ENCODE measurements at places on chromosomes 7 and 10. TPM values are rescaled to one million over a fixed set of nuclear protein-coding genes. Genes with fewer than 3 reads are reported as not detected.

Gene LBX1
- not detected for total RNA-seq

Gene GFRA1
- 5.1 TPM for total RNA-seq

- no peaks in the 10 kb centered on the region for H3K36me3 ChIP-seq
- DNase-seq = no peak
- H3K27me3 ChIP-seq = peaks cover 24% of the 10 kb centered on the region
- H3K4me1 ChIP-seq = peaks cover 26% of the 10 kb centered on the region
Observed at GRCh38 chr7:87223666-87224065, 4.1 kb upstream of the TMEM243 start.

DNA sequence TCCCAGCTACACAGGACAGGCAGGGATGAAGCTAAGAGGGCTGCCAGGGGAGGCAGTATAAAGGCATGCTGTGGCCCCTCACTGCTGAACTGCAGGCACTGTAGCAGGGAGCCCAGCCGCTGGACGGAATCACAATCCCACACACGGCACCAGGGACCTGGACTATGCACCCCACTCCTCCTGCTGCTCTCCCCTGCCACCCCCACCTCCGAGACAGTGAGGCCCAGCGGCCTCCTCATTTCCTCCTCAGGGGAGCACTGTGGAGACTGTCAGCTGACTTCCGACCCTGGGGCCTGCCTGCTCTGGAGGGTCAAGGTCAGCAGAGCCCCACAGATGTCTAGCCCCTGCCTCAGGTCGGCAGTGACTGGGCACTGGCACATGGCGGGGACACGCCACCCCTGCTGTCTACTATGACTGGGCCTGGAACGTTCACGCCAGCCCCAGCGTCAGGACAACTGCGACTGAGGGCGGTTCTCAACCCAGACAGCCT is 92.7 kb downstream of the FAM53B start:
- no peak overlapping the region for H3K4me3 ChIP-seq
- no peak for DNase-seq
- H3K36me3 ChIP-seq = no peaks in the 10 kb centered on the region
- peak overlapping the region; percentile 86 for H3K27ac ChIP-seq

GRCh38 chr10:54613162-54613561 is 187.9 kb downstream of the PCDH15 start:
- no peak overlapping the region for H3K27ac ChIP-seq
- no peak overlapping the region for H3K4me3 ChIP-seq
- H3K27me3 ChIP-seq = no peaks in the 10 kb centered on the region
- no peak for DNase-seq
- no peaks in the 10 kb centered on the region for H3K36me3 ChIP-seq

Gene C10orf90
- not detected for total RNA-seq

DNA sequence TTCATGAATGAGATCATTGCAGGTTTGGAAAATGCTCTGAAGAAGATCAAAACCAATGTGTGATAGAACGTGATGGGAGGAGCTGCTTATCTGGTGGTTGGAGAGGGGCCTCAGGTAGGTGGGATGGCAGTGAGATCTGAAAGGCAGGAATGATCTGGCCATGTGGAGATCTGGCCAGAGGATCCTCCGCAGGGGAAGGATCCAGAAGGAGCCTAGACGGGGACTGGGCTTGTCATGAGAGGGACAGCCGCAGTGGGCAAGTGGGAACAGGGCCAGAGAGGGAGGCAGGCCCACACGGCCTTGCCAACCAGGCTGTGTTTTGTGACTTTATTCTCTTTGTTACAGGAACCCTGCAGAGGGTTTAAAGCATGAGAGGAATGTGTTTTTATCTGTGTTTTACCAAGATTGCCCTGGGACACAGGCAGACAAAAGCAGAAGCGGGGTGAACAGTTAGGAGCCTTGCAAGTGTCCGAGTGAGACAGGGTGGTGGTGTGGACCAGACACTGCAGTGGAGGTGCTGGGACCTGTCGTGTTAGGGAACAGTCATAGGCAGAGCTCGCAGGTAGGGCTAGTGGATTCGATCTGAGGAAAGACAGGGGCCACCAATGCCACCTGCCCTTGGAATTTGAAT is 66.6 kb downstream of the TLL2 start:
- no peak for DNase-seq
- H3K27ac ChIP-seq = no peak overlapping the region
- no peaks in the 10 kb centered on the region for H3K36me3 ChIP-seq
- no peak overlapping the region for H3K4me3 ChIP-seq

GRCh38 chr10:35214607-35215020 is 88.0 kb downstream of the CREM start:
- no peak overlapping the region for H3K4me3 ChIP-seq
- H3K27me3 ChIP-seq = no peaks in the 10 kb centered on the region
- H3K36me3 ChIP-seq = no peaks in the 10 kb centered on the region
- no peak for DNase-seq
- peak overlapping the region; percentile 59 for H3K27ac ChIP-seq

DNA sequence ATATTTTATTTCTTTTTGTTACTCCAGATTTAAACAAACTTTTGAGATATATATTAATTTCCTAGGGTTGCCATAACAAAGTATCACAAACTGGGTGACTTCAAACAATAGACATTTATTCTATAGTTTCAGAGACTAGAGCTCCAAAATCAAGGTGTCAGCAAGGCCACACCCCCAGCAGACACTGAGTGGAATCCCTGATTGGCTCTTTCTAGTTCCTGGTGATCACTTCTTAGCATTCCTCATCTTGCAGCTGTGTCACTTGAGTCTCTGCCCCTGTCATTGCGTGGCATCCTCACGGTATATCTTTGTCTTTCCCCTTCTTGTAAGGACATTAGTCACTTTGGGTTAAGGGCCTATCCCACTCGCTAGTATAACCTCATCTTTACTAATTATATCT is 7.6 kb upstream of the SLC26A3 start:
- H3K27me3 ChIP-seq = peaks cover 5% of the 10 kb centered on the region
- no peak overlapping the region for H3K27ac ChIP-seq
- no peak overlapping the region for H3K4me3 ChIP-seq

Gene ALOX5
- total RNA-seq = 3.2 TPM

DNA sequence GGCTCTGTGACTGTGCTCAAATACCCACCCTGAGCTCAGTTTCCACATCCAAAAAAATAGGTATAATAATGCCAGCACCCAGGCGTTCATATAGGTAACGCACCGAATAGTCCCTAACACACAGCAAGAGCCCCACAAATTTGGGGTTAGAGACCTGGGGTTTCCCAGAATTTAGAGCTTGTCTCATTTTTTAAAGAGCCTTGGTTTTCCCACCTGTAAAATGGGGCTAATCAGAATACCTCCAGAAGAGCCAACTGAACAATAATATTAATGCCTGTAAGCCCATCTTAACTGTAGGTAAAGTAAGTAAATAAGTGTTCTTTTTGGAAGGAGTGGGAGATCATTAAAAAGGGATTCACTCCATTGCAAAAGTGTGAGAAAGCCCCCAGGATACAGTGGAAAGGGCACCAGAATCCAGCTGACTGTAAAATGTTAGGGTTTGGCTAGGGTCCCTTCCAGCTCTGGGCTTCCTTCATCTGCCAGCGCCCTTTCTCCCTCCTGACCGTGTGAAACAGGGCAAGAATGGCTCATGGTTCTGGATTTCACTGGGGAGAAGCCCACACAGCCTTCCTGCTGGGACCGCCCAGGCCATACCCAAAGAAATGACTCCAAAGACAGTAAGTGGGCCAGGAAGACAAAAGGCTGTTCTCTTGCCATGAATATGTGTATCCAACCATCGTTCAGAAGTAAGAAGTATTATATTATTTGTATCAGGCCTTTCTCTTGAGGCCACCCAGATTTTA is 2.1 kb downstream of the MTURN start:
- H3K4me3 ChIP-seq = peak overlapping the region; percentile 98
- peaks cover 51% of the 10 kb centered on the region for H3K4me1 ChIP-seq
- H3K27ac ChIP-seq = no peak overlapping the region
- no peaks in the 10 kb centered on the region for H3K36me3 ChIP-seq
- H3K27me3 ChIP-seq = no peaks in the 10 kb centered on the region
- no peak for DNase-seq

GRCh38 chr10:12921163-12921562 is 80.3 kb downstream of the CCDC3 start:
- no peaks in the 10 kb centered on the region for H3K4me1 ChIP-seq
- DNase-seq = no peak
- no peak overlapping the region for H3K4me3 ChIP-seq

- no peaks in the 10 kb centered on the region for H3K36me3 ChIP-seq
- no peak overlapping the region for H3K27ac ChIP-seq
- no peak for DNase-seq
Observed at GRCh38 chr7:46725838-46726237, 804.8 kb upstream of the IGFBP3 start.

Gene ANXA8
- not detected for total RNA-seq

DNA sequence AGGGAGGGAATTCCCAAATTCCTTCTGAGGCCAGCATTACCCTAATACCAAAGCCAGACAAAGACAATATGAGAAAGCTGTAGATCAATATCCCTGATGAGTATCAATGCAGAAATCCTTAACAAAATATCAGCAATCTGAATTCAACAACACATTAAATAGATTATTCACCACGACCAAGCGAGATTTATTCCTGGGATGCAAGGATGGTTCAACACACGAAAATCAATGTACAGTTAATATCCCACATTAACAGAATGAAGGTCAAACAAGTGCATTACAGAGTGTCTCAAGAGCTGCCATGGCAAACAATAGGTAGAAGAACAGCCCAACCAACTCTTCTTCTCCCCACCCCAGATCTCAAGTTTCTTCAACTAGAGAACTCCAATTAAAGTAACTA is 6.1 kb downstream of the ECD start:
- H3K27me3 ChIP-seq = no peaks in the 10 kb centered on the region
- H3K4me1 ChIP-seq = peaks cover 47% of the 10 kb centered on the region
- no peak for DNase-seq
- peaks cover 58% of the 10 kb centered on the region for H3K36me3 ChIP-seq
- H3K4me3 ChIP-seq = no peak overlapping the region

Gene CYP3A4
- total RNA-seq = not detected

DNA sequence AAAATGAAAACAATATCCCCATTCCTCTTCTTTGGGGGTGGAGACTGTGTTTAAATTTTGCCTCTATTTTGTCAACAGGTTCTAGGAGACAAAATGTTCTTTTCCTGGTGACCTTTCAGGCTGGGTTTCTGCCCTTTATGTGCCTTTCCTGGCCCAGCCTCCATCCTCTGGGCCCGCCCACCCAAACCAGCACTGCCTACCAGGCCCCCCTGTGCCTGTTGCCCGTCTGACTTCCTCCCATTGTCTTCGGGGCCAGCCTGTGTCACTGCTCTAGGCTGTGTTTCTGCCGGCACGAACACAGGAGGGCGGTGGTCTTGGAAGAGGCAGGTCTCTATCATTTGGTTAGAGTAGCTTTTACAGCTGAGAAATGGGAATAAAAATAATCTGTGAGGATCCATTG is 13.9 kb downstream of the TSPAN14 start:
- peaks cover 100% of the 10 kb centered on the region for H3K4me1 ChIP-seq
- peaks cover 28% of the 10 kb centered on the region for H3K36me3 ChIP-seq
- H3K27me3 ChIP-seq = no peaks in the 10 kb centered on the region
- peak overlapping the region; percentile 100 for H3K27ac ChIP-seq
- H3K4me3 ChIP-seq = peak overlapping the region; percentile 45

DNA sequence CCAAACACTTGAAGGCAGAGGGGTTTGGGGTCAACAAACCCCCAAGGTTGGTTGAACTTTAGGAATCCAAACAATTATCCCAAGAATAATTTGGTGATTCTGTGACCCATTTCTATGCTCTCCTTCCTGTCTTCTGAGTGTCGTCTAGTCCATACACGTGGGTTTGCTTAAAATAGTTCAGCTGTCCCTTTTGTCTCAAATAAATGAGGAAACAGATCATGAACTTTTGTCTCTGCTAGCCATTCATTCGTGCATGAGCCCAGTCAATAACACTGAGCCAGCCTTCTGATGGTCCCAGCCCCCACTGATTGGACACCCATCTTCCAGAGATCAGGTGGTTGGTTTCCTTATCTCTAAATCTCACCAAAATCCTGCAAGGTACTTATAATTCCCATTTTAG is 255.4 kb downstream of the PRPF18 start:
- no peak overlapping the region for H3K27ac ChIP-seq
- no peak overlapping the region for H3K4me3 ChIP-seq
- DNase-seq = no peak
- H3K4me1 ChIP-seq = peaks cover 68% of the 10 kb centered on the region
- no peaks in the 10 kb centered on the region for H3K36me3 ChIP-seq

DNA sequence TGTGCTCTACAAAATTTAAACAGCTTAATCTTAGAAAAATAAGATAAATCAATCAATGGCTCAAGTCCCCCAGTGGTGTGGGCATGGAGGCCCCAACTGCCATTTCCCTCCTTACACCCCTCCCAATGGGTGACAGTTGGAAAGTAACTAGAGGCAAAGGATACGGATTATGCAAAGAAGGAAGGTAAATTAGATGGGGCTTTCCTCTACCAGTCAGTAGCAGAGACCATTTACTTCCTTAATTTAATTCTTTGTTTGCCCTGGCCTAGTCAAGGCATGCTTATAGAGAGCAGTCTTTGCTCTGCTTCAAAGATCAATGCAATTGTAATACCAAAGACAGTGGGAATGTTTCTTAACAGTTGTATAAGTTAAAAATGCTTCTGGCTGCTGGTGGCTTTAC is 63.3 kb upstream of the PAPSS2 start:
- no peak overlapping the region for H3K4me3 ChIP-seq
- H3K27ac ChIP-seq = no peak overlapping the region
- no peaks in the 10 kb centered on the region for H3K27me3 ChIP-seq
- H3K4me1 ChIP-seq = peaks cover 19% of the 10 kb centered on the region
- DNase-seq = no peak

GRCh38 chr10:131638880-131639278 is 261.9 kb upstream of the PPP2R2D start:
- H3K27me3 ChIP-seq = peaks cover 29% of the 10 kb centered on the region
- no peak for DNase-seq
- H3K36me3 ChIP-seq = no peaks in the 10 kb centered on the region

- H3K27me3 ChIP-seq = no peaks in the 10 kb centered on the region
- no peak overlapping the region for H3K4me3 ChIP-seq
- peaks cover 8% of the 10 kb centered on the region for H3K4me1 ChIP-seq
- no peaks in the 10 kb centered on the region for H3K36me3 ChIP-seq
- no peak for DNase-seq
- H3K27ac ChIP-seq = no peak overlapping the region
Observed at GRCh38 chr7:128039544-128039953, 8.3 kb upstream of the LRRC4 start.

DNA sequence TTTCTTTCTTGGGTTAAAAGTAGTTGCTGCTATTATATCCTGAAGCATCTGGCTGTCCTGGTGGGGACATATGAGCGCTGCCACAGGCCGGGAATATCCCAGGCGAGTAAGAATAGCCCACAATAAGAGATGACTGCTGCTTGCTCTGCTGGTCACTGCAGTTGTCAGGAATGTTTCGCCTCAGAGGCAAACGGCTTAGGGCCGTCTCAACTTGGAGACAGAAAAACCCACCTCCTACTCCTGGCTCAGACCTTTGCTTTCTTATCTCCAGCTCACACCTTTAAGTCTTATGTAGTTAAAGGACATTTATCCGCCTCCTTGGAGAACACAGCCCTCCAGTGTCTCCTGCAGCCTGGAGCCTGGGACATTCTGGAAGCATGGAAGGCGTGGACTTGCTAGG is at the start of gene GJD4:
Gene GJD4 (plus strand): TSS at position 151 of the 400 bp plus-strand sequence. CDS start 227 bp downstream, at position 378.
- H3K27ac ChIP-seq = no peak within 1 kb of the TSS
- H3K36me3 ChIP-seq = no peaks in the 10 kb centered on the region
- H3K4me1 ChIP-seq = peaks cover 11% of the 10 kb centered on the region
- H3K27me3 ChIP-seq = peaks cover 80% of the 10 kb centered on the region
- DNase-seq = no peak
- no peak within 1 kb of the TSS for H3K4me3 ChIP-seq

Gene ACTL6B
- total RNA-seq = not detected
